Dermis blood vessel endothelial cell (primary cell): ENCODE measurements at places on chromosomes 2 and 18. TPM values are rescaled to one million over a fixed set of nuclear protein-coding genes. Genes with fewer than 3 reads are reported as not detected.

DNA sequence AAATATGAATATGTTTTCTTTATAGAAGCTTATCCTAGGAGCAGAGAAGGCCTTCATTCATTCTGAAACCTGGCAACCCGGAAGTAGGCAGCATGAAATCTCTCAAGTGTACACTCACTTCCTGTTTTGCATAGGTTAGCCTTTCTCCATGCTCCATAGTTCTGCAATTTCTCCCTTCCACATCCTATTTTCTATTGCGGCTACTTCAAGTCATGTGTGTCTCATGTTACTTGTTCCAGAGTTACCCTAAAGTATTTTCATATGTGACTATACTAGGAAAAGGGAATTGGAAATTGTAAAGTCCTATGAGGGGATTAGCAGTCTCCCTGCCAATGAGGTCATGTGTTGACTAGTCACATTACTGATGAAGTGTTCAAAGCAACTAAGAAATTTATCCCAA is 320.6 kb downstream of the NCKAP5 start:
- DNase-seq = peak; percentile 5

DNA sequence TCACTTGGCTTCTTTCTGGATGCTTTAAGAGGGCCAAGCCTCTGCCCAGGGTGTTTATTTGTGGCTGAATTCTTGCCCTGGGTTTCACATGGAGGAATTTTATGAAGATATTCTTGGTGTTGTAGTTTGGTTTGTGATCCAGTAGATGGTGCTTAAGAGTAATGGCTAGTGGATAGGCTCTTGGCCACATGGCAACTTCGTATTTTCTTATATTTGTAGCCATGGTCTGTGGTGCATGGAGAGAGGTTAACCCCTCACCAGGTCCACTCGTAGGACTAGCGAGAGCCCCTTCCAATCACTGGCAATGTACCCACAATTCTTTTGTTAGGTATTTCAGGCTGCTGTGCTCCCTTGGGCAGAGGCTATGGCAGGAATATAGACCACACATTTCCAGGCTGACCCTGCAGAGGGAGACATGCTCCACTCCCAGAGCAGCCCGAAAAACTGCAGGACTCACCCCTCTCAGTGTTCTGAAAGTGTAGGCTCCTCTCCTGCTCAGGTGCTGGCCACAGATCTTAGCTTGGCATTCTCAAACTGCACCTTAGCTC is 582.1 kb upstream of the SETBP1 start:
- peak; percentile 14 for DNase-seq

- DNase-seq = no peak
These were observed 688.2 kb downstream of the NYAP2 start for GRCh38 chr2:226087505-226088365.

GRCh38 chr18:79568543-79569205 is 110.9 kb upstream of the CTDP1 start:
- DNase-seq = no peak

DNA sequence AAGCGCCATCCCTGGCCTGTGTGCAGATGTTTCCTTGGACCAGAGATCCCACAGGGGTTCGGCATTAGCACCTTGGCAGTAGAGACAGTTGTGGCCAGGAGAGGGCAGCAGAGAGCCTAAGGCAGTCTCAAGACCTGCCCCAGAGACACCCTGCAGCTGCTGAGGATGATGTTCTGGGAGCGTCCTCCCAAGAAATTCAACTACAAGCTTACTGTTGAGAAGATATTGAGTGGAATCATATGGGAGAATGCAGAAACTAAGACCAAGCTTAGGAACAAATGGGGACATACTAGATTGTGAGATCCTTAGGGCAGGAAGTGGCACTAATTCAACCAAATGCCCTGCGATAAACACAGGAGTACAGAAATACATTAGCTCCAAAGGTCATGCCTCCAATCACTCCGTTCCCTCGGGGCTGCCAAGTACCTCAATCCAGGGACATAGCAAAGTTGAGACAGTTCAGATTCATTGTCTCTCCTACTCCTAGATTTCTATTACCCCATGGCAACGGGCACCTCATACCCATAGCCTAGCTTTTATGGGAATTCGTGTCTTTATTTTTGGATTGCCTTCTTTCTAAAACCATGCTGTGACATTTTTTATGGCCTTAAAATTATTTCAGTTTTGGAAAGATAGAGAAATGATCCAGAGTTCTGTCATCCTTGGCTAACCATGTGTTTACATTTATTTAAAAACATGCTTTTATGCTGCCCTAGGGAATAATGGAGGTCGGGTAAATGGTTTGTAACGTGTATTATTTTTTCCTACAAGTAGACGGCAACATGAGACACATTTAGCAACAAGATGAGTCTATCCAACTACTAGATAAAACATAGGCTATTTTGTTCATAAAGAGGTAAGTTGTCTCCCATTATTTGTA is 2.2 kb upstream of the ERMN start:
- DNase-seq = peak; percentile 83

- no peak for DNase-seq
These were observed 56.1 kb downstream of the SETBP1 start for GRCh38 chr18:44736664-44737380.

DNA sequence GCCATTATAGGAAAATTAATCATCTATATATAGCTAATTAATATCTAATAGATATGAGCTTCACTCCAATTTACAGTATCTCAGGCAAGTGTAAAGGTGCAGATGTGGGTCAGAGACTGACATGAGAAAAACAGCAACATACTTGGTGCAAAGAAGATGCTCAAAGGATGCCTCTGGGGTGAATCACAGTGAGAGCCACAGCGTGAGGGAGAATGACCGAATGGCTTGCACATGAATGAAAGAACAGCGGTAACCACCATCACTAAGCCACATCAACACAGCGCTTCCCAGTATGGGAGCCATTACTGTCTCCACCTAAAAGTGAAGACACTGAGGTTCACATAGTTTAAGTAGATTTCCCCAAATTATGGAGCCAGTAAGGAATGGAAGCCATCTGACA is 423.4 kb upstream of the ID2 start:
- no peak for DNase-seq

- DNase-seq = peak; percentile 97
These were observed 3.6 kb upstream of the CTDSP1 start for GRCh38 chr2:218395826-218396687.

GRCh38 chr2:186558512-186559276 is 31.2 kb upstream of the ITGAV start:
- DNase-seq = no peak

GRCh38 chr2:107008843-107009242 is 122.9 kb upstream of the ST6GAL2 start:
- no peak for DNase-seq

DNA sequence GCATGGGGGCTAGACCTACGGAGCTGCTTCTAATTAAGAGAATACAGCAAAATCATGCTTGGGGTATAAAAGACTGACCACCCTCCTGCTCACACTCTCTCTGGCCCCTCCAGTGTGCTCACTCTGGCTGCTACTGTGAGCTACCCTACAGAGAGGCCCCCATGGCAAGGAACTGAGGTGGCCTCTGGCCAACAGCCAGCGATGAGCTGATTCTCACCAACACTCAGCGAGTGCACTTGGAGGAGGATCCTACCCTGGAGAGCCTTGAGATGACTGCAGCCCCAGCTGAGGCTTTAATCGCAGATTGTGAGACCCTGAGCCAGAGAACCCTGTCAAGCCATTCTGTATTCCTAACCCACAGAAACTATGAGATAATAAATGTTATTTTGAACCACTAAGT is 88.2 kb downstream of the GFPT1 start:
- peak; percentile 46 for DNase-seq

- DNase-seq = no peak
These were observed 294.4 kb upstream of the PIK3C3 start for GRCh38 chr18:41660654-41661053.

DNA sequence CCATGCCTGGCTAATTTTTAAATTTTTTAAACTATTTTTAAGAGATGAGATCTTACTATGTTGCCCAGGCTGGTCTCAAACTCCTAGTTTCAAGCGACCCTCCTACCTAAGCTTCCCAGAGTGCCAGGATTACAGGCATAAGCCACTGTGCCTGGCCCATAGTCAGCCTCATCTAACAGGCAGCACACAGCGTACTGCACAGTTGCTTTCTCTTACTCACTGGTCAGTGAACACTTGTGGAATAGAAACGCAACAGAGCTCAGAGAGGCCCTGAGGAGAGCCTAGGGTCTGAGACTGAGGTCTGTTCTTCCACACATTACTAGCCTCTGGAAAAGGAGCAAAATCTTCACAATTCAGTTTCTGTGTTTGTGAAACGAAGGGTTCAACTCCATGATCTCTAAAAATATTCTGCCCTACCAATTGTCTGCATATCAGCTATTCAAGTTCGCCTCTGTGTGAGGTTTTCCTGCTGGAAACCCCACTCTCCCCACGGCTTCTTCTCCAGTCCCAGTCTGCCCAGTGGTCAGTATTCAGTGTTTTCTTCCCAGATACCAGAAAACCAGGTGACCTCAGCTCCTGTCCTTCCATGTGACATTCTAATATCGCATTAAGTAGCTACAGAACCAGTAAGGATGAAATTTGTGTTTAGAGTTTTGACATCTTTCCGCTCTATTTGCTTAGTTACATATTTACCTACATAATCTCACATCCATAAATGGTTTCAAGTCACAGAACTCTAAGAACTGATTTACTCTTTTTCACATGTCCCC is 26.6 kb upstream of the SNTG2 start:
- DNase-seq = no peak

- no peak for DNase-seq
These were observed at the start of gene ECEL1 for GRCh38 chr2:232487385-232488096. ECEL1 (minus strand) TSS chr2:232487834; CDS start chr2:232486653, 1,181 bp downstream.

- DNase-seq = peak; percentile 18
These were observed 496.8 kb upstream of the ZEB2 start for GRCh38 chr2:145016711-145017110.

DNA sequence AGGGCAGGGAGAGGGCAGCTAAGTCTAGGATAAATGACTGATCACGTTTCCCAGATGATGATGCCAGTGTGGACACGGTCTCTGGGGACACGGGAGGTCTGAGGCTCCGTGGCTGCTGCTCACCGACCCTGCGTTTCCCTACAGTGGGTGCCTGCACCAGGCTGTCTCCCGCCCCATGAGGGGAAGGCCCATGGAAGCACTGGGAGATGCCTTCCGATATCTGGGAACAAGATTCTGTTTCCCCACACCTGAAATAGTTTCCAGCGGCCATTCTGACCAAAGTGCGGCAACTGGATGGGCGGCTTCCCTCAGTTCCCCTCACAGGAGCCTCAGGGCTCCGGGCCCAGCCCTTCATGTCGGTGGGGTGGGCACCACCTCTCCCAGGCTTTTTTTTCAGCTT is 83.1 kb downstream of the EDAR start:
- no peak for DNase-seq

DNA sequence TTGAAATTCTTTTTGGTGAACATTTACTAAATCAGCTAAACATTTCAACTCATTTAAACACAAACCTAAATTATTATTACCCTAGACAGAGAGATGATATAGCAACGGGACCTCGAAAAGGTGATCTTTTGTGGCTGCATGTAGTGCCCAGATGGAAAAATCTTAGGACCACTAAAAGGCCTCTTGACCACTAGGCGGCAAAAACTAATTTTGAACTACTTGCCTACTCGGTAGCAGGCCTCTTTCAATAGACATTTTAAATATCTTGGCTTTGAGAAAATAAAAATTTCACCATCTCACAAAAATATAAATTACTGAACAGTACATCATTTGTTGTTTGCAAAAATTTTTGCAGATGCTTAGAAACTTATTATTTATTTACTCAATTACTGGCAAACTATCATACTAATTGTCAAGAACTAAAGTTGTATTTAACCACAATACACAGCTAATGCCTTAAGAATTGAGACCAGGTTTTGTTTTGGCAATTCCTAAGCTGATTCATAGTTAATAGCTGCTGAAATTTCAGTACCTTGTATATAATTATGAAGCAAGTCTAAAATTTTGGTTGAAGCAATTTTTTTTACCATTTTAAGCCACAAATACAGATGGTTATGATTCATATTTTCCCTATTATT is 9.4 kb downstream of the COL3A1 start:
- peak; percentile 15 for DNase-seq

- DNase-seq = no peak
These were observed 56.2 kb downstream of the ANKMY1 start for GRCh38 chr2:240501531-240501991.

- peak; percentile 92 for DNase-seq
These were observed 57.9 kb upstream of the MSH2 start for GRCh38 chr2:47344890-47345589.

GRCh38 chr2:130806370-130806769 is 30.3 kb upstream of the ARHGEF4 start:
- DNase-seq = no peak

DNA sequence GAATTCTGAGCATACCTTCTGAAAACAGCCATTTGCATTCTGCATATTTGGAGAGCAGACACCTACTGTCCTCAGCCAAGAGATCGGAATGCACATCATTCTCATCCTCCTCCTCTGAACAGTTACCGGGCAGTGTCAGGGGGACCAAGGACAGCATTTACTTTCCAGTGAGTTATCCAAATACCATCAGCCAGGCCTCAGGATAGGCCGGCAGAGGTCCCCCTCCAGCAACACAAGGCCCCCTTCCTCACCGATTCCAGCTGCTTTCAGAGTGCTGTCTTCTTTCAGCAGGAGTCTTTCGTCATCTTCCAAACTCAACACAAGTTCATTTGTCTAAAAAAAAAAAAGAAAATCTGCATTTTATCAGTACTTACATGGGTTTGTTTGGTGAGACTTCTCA is 55.3 kb downstream of the C2orf76 start:
- DNase-seq = no peak

GRCh38 chr2:1972948-1973347 is 228.6 kb upstream of the PXDN start:
- no peak for DNase-seq

DNA sequence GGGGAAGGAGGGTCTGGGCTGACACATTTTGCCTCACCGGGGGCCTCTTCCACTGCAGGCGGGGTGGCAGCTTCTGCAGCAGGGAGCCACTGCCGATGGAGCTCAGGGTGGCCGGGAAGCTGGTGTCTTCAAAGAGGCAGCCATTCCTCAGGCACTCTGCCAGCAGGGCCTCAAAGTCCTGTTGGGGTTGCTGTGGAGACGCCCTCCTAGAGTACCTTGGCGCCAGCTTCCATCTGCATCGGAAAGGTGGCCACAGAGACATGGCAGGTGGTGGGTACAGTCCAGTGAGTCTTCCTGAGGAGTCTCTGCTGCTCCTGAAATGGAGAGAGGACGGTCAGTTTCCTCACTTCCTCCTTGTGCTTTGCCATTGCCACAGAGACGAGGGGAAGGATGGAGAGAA is 12.1 kb downstream of the CAPN14 start:
- no peak for DNase-seq

The ZC3H8 gene
- 7.3 and 8.5 TPM in 2 replicates for total RNA-seq

The NEU2 gene
- total RNA-seq = not detected in 2 replicates

The ZSWIM2 gene
- not detected in 2 replicates for total RNA-seq

The NCK2 gene
- 51.1 and 51.6 TPM in 2 replicates for total RNA-seq

The WIPF1 gene
- 13.5 and 14.1 TPM in 2 replicates for total RNA-seq

The SLC19A3 gene
- 0.14 TPM in 1 of 2 replicates, not detected in the other for total RNA-seq

The SCN1A gene
- total RNA-seq = under 0.01 TPM in 1 of 2 replicates, not detected in the other

The MOGAT1 gene
- total RNA-seq = not detected in 2 replicates

The SFXN5 gene
- total RNA-seq = 16.3 and 16.5 TPM in 2 replicates

The TEX51 gene
- not detected in 2 replicates for total RNA-seq

The DPP10 gene
- total RNA-seq = not detected in 2 replicates

The AMER3 gene
- total RNA-seq = not detected in 2 replicates

The RASGRP3 gene
- 202 and 255 TPM in 2 replicates for total RNA-seq

The SLC14A1 gene
- not detected in 2 replicates for total RNA-seq

The FBXO15 gene
- 1.7 TPM in 1 of 2 replicates, not detected in the other for total RNA-seq

The IL1RL2 gene
- total RNA-seq = 0.09 and 0.34 TPM in 2 replicates
